NCI-H2171 treated with DMSO at 0.1 percent for 48 hours (cell line): ENCODE measurements at places on chromosomes 6 and 20.

GRCh38 chr6:55450005-55450404 lies 122.7 kb downstream of the GFRAL start:
- no peak for DNase-seq

GRCh38 chr6:1895721-1896120 lies 286.0 kb downstream of the FOXC1 start:
- no peak for DNase-seq

DNA sequence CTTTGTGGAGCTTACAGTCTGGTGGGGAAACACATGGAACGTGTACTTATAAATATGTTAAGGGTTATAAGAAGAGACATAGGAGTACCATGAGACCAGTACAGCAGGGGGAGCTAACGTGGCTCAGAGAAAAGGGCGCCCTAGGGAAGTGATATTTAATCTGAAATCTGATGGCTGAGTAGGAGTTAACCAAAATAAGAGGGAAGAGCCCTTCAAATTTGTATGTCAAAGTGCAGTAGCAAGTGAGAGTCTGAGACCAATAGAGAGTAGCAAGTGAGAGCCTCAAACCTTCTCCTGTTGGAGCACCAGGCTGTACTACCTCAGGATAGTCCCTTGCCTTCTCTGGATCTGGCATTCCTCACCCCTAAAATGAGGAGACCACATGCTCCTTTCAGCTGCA lies 6.1 kb upstream of the PKIG start:
- peak; percentile 19 for DNase-seq

GRCh38 chr20:57810511-57811373 lies 100.9 kb upstream of the PMEPA1 start:
- DNase-seq = no peak

GRCh38 chr6:142712231-142712630 lies 232.7 kb downstream of the HIVEP2 start:
- DNase-seq = no peak

DNA sequence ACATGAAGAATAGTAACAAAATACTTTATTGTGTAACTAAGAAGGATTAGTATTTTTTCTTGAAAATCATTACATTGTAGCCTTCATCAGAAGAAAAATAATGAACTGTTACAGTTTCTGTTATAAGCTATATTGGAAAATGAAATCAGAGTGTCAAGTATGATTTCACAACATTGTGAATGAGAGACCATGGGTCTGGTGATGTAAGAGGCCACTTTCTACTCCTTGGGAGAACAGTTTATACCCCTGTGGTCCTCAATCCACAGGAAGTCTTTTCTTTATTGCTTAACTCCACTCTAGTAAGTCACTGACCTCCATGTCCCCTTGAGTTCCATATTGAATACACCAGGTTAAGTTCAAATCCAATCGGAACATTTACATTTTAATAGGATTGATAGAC lies 218.7 kb upstream of the FERMT1 start:
- DNase-seq = no peak

DNA sequence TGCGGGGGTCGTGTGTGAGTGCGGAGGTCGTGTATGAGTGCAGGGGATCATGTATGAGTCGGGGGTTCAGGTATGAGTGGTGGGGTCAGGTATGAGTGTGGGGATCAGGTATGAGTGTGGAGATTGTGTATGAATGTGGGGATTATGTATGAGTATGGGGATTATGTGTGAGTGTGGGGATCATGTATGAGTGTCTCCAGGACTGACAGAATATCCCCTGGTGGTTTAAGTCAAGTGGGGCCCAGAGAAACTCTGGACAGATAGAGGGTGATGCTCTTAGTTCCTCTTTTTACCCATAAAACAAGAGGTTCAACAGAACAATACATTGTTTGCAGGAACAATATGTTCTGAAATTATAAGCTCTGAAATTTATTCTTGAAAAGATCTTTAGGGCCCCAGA lies 131.9 kb downstream of the UST start:
- DNase-seq = no peak

GRCh38 chr6:125067552-125067951 lies 86.0 kb upstream of the TPD52L1 start:
- no peak for DNase-seq
